ENCODE measurements at places on chromosomes 12 and 14. TPM values are rescaled to one million over a fixed set of nuclear protein-coding genes. Genes with fewer than 3 reads are reported as not detected.

CIROP gene
- total RNA-seq: not detected

GZMH gene
- not detected for total RNA-seq

LRRC10 gene
- total RNA-seq: not detected

RTL1 gene
- total RNA-seq: 0.26 TPM

KRT72 gene
- total RNA-seq: not detected

TESPA1 gene
- not detected for total RNA-seq

BBS10 gene
- total RNA-seq: 4.9 TPM

TEAD4 gene
- 45.4 TPM for total RNA-seq

HRK gene
- total RNA-seq: 0.76 TPM

COX8C gene
- total RNA-seq: not detected

TCL1A gene
- total RNA-seq: not detected

LRRK2 gene
- 2.6 TPM for total RNA-seq

DCN gene
- not detected for total RNA-seq

TNS2 gene
- total RNA-seq: 21.9 TPM

DNAJC22 gene
- total RNA-seq: 20.7 TPM

SLC8A3 gene
- not detected for total RNA-seq

PRH2 gene
- not detected for total RNA-seq

CCND2 gene
- not detected for total RNA-seq

RASSF9 gene
- 0.67 TPM for total RNA-seq

GARIN6 gene
- total RNA-seq: not detected

SYNE3 gene
- 0.50 TPM for total RNA-seq

PSME1 gene
- total RNA-seq: 192 TPM

GPR135 gene
- 1.2 TPM for total RNA-seq

TMEM229B gene
- 0.17 TPM for total RNA-seq

LRIG3 gene
- 5.4 TPM for total RNA-seq

ANKRD33 gene
- 0.12 TPM for total RNA-seq

SIX6 gene
- not detected for total RNA-seq

CLEC4C gene
- not detected for total RNA-seq

ESRRB gene
- total RNA-seq: 0.17 TPM

LMNTD1 gene
- total RNA-seq: not detected

TCP11L2 gene
- total RNA-seq: 3.0 TPM

PMCH gene
- not detected for total RNA-seq

RFLNA gene
- total RNA-seq: 0.06 TPM

SYT1 gene
- total RNA-seq: 5.7 TPM

ACRBP gene
- total RNA-seq: 0.16 TPM

PNMA1 gene
- 67.3 TPM for total RNA-seq

AQP2 gene
- not detected for total RNA-seq

ZNF26 gene
- 11.1 TPM for total RNA-seq

ESR2 gene
- total RNA-seq: 0.03 TPM

CARMIL3 gene
- 0.40 TPM for total RNA-seq

SLC10A1 gene
- not detected for total RNA-seq

SPTSSA gene
- 25.1 TPM for total RNA-seq

DEGS2 gene
- total RNA-seq: 1.2 TPM

EIF2S3B gene
- 0.88 TPM for total RNA-seq

GLIPR1L1 gene
- total RNA-seq: not detected
